ENCODE measurements at places on chromosomes 3 and 15.
A peak's percentile ranks its signal among the peaks of the same experiment; 100 is the strongest.

- DNase-seq = no peak
These were observed 4.7 kb downstream of the C3orf18 start for GRCh38 chr3:50562861-50563260.

- no peak for DNase-seq
These were observed 5.3 kb downstream of the SNUPN start for GRCh38 chr15:75620058-75620820.

- no peak for DNase-seq
These were observed 27.0 kb upstream of the CSPG5 start for GRCh38 chr3:47605652-47606051.

DNA sequence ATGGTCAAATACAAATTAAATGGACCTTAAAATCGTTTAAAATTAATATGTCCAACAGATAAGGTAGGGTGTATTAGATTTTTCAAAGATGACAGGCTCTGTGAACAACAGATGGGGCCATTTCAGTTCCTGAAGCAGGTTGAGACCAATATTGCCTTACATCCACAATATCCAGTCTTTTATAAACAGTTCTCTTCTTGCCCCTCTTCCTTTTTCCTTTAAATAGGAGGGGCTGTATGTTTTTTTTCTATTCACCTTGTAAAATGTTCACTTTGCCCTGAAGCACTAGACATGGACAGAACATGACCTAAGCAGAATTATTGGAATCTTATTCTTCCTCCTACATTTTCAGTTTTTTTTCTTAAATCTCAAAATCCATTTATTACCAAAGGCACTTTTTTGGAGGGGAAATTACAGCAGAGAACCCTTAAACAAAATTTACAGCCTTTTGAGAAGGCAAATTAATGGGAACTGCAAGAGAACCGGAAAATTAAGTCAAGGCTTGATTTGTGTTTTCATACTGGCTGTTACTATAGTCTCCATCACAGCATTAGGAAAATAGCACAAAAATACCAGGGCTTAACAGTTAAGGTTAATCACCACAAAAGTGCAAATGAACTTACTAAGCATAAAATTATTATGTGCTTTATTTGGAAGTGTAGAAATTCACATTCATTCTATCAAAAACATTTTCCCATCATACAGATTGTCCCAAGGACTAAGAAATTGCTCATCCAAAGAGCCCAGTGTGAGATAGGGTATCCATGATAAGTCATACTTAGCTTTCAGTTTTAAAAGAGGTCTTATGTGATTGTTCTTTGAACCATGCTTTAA lies 55.8 kb downstream of the CMSS1 start:
- DNase-seq = no peak

GRCh38 chr3:141271279-141272030 lies 39.8 kb downstream of the PXYLP1 start:
- DNase-seq = no peak

- DNase-seq = no peak
These were observed 5.3 kb downstream of the ULK3 start for GRCh38 chr15:74837482-74838136.

GRCh38 chr3:78268716-78269668 lies 1229.1 kb downstream of the ROBO2 start:
- no peak for DNase-seq

GRCh38 chr3:29178809-29179793 lies 101.8 kb upstream of the RBMS3 start:
- no peak for DNase-seq

- no peak for DNase-seq
These were observed 14.1 kb downstream of the FYCO1 start for GRCh38 chr3:45981346-45982074.

DNA sequence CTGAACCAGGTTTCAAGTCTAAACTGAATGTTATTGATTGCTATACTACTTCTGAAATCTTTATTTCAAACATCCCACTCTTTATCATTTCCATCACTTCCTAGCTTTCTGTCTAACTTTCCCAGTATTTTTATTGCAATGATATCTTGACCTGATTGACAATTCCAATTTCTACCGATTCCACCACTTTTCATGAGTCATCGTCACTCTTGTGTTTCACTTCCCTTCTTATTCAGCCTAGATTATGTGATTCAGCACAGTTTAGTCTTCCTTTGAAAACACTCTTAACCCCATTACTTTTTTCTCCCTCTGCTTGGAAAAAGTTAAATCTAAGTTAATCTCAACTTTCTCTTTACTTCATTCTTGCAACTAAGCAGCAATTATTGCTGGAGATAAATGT lies 62.6 kb downstream of the SLC7A14 start:
- no peak for DNase-seq

- peak; percentile 17 for DNase-seq
These were observed 98.6 kb downstream of the TPRG1 start for GRCh38 chr3:189270248-189270832.

DNA sequence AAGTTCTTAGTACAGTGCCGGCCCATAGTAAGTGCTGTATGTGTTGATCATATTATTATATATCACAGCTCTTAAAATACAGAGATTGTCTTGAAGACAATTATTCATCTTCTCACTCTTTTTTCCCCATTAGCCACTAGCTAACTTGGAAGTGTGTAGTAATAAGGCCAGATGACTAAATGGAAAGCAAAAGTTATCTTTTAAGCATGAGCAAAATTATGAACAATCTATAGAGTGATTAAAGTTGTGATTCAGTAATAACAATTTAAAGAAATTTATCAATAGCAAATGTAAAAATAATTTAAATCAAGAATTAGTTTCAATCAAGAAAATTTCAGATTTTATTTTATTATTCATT lies 630.9 kb upstream of the TBL1XR1 start:
- DNase-seq = no peak

DNA sequence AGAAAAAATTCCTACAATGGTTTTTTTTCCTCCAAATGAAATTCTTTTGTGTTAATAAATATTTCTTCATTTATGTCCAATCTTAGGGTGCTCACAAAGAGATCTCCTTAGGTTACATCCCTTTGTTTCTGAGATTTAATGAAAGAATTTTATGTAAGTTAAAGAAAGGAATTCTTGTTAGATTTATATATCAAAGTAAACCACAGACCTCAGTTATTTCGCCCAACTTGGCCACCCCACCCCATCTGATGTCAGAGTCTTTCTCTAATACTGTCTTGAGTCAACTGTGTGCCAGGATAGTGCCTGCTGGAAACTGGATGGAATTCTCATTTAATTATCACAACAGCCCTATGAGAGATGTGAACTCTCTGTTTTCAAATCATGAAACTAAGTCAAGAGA lies 259.9 kb downstream of the OPA1 start:
- DNase-seq = no peak

DNA sequence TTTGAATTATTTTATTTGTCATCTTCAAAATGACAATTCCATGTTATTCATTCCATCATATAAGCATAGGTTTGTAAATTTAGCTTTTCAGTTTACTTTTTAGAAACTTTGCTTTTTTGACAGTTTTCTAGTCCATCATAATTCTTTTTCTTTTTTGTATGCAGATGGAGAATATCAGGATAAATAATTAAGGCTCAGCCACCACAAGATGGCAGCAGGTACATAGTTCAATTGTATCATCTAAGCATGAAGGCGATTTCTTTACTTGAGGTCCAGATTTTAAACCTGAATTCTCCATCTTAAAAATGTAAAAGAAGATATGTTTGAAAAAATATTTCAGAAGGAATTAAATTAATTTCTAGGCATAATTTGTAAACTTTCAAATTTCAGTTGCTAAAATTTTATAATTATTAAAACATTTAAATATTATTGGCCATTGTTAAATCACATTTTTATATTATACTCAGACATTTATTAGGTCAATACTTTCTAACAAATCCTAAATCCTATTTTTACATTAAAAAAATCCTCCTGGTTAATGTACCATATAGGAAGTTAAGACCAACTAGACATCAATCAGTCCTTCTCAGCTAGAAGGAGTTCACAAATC lies 15.1 kb downstream of the PLSCR5 start:
- no peak for DNase-seq

DNA sequence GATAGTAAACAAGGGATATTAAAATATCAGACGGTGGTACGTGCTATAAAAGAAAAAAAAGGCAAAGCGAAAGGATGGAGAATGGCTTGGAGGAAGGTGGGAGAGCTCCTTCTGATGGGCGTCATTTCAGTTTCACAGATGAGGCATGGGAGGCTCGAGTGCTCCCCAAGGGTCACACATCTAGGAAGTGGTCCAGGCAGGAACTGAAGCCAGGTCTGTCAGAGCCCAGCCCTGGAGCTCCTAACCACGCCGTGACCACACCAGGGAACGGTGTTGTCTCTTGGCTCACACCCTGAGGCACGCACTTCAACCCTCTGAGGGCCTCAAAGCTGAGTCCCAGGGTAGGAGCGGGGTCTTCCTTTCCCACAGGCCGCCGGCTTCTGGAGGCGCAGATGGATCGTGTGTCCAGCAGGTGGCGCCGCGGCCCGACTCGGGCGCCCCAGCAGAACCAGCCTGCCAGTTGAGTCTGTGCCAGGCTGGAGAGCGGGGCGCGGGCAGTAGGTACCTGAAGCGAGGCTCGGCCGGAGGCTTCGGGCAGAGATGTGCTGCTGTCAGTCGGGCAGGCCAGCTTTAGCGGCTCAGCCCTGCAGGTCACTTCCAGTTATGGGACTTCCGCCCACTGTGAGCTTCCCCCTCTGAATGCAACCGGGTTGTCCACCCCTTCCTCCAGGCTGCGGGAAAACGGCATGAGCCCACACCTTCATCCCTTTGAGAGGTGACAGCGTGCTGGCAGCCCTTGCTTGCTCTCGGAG lies 68.1 kb downstream of the SLC6A1 start:
- peak; percentile 9 for DNase-seq

DNA sequence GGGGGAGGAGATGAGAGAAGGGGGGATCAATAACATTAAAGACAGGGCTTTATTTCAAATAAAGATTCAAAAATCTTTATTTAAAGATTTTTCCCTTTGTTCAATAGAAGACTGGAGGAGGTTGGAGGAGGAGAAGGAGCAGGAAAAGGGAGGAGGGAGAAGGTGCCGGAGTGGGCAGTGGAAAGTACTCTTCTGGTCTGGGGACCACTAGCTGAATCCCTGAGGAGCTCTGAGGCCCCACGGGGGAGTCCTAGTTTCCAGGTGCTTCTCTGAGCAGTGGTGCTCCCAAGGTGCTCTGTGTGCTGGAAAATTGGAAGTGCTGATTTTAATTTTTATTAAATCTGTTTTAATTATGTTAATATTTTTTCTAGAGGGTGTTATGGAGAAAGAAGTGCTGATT lies 19.4 kb upstream of the SEMA4B start:
- DNase-seq = no peak

DNA sequence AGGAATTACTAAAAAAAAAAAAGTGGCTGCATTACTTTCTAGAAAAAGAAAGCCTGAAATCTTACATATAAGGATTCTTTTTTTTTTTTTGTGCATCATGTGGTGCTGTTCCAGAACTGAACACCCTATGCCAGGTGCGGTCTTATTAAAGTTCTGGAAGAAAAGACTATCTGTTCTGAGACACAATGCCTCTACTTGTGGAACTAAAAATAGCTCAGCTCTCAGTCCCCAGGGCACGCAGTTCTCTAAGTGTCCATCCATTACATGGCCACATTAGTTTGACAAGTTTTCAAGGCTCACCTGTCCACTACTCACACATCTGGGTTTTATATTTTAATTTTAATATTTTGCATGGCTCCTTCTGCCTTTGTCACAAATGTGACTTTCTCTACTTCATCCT lies 126.6 kb upstream of the ADAMTS9 start:
- DNase-seq = no peak

DNA sequence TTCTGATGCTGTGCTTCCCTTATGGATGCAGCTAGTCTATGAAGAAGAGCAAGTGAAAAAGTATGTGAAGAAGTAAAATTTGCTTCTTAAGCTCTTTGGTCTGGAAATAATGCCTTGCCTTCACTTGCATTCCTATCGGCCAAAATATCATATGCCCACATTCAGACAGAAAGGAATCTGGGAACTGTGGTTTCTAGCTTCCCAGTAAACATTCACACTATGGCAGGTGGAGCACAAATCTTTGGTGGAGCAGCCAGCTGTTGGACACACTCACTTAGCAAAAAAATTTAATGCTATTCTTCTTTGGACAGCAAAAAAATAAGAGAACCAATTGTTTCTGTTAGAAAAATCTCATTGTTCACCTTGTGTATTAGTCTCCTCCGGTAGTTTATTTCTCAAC lies 12.3 kb upstream of the COL6A6 start:
- no peak for DNase-seq

DNA sequence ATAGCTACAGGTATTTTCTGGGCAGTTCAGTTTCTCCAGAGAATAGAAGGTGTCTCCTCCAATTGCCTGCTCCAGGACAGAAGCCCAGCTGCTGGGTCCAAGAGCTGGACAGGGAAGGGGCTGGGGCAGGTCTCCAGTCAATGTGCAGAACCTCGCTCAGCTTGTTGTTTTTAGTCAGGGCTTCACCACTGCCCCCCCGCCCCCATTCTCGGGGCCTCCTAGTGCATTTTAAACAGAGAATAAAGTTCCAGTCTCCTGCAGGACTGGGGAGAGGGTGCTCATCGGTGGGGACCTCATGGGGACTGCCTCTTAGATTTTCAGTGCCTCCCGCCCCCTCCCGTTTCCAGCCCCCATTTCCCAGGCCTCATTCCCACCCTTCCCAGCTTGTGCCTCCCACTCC lies 216.6 kb downstream of the XXYLT1 start:
- DNase-seq = no peak

DNA sequence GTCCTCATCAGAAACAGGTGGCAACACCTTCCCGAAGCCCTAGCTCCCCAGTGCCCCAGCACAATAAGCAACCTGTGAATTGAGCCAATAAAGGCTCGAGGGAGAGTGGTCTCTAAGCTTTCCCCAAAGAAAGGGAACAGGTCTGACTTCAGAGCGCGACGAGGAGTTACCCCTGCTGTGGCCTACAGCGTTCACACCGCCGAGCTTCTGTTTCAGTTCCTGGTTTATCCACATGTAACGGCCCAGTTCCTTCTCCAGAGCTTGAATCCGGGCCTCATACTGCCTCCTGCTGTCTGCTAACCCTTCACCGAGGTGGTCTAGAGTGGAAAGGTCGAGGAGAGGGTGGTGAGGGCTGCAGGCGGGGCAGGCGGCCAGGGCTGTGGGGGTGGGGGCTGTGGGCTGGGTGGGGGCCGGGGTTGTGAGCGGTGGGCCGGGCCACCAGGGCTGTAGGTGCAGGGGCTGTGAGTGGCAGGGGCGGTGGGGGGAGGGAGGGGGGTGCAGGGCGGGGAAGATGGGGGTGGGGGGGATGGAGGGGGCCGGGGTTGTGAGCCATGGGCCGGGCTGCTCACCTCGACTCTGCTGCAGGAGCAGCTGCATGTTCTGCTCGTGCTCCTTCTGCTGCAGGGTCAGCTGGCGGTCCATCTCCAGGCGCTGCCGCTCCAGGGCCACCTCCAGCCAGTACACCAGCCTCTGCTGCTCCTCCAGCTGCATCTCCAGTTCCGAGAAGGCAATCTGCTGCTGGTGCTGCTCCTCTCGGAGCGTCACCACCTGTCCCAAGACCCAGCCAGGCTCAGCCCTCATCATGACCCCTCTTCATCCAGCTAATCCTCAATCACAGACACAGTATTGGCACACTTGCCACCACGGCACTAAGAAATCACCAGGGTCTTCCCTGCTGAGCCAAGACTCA lies 26.2 kb downstream of the KIF7 start:
- DNase-seq = no peak

- no peak for DNase-seq
These were observed 216.6 kb upstream of the IL12A start for GRCh38 chr3:159771865-159772611.

All from stimulated activated naive CD4-positive, alpha-beta T cell treated with Interleukin-2 at 50 U/mL for 16 hours (primary cell).